Right renal pelvis (tissue), 4 donors: ENCODE measurements at places on chromosomes 6 and 20. TPM values are rescaled to one million over a fixed set of nuclear protein-coding genes. Genes with fewer than 3 reads are reported as not detected.

CST4 gene
- not detected for polyA plus RNA-seq

PTGIS gene
- 35.5 TPM for polyA plus RNA-seq

FAM120B gene
- 39.7 TPM for polyA plus RNA-seq

PDYN gene
- 0.40 TPM for polyA plus RNA-seq

RNF182 gene
- 3.4 TPM for polyA plus RNA-seq

- no peak for DNase-seq
Measured at GRCh38 chr20:22791396-22791795, 207.0 kb upstream of the FOXA2 start.

- DNase-seq, result no peak
Measured at GRCh38 chr6:5472571-5472970, 211.3 kb downstream of the FARS2 start.

- no peak for DNase-seq
Measured at GRCh38 chr20:36745234-36745926, 510 bp downstream of the NDRG3 start.

DNA sequence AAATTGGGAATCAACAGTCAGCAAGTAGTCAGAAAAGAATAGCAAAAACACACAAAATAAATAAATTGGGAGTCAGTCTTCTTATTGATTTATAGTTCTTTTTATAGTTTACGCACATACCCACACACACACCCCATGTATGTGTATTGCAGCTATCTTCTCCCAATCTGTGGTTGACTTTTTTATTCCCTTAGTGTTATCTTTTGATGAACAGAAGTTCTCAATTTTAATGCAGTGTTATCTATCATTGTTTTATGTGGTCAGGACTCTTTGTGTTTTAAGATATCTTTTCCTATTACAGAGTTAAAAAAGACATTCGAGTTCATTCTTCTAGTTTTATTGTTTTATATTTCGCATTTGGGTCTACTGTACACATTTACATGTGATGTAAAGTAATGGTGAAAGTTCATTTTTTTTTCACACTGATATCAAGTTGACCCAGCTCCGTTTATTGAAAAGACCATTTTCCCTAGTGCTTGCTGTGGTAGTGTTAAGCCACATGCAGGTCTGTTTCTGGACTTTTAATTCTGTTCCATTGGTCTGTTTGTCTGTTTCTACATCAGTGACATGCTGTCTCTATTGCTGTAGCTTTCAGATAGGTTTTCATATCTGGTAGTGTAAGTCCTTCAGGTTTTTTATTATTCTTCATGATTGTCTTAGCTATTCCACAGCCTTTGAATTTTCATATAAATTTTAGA is 78.4 kb downstream of the ZFAND3 start:
- DNase-seq, result no peak

DNA sequence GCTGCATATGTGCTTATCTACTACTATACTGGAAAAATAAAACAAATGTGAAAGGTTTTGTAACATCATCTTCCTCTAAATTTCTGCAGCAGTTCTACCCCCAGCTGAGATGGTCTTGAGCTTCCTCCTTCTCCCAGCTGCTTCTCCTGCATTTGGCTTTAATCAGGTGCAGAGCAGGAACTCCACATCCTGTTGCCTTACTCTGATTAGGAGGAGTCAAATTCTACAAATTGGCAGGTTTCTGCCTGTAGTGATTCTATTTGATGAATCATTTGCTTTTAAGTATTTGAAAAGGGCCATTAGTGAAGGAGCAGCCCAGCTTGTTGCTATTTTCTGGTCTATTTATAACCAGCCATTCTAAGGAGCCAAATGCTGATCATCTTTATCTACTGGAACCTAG is 224.5 kb downstream of the GMDS start:
- DNase-seq, result no peak

GRCh38 chr6:43081043-43081442 is 4.9 kb downstream of the PTK7 start:
- no peak for DNase-seq

DNA sequence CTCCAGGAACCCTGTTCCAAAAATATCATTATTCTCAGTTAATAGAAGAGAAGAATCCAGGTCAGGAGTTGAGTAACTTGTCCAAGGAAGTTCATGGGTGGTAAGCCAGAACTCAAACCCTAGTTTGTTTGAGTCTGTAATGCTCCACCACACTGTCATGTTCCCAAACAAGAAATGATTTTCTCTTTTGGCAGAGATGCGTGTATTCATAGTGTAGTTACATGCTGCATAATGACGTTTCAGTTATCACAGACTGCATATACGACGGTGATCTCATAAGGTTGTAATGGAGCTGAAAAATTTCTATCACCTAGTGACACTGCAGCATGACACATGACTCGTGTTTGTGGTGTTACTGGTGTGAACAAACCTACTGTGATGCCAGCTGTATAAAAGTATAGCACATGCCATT is 102.6 kb downstream of the TULP4 start:
- DNase-seq, result no peak

DNA sequence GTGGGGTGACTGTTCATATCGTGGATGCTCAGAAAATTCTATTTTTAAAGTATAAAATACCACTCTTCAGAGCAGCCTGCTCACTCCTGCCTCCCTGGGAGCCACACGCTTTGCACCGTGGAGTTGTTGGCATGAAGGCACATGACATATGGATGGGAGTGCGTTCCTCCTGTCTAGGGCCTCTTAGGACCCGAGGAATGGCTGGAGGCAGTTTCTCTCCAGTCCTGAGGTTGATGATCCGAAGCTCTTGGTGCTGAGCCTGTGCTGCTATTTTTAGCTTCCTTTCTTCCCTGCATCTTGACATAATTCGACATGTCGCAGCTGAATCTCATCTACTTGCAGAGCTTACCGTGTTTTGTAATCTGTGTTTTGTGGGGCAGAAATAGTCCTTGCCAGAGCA is 73.9 kb downstream of the PHACTR3 start:
- no peak for DNase-seq

DNA sequence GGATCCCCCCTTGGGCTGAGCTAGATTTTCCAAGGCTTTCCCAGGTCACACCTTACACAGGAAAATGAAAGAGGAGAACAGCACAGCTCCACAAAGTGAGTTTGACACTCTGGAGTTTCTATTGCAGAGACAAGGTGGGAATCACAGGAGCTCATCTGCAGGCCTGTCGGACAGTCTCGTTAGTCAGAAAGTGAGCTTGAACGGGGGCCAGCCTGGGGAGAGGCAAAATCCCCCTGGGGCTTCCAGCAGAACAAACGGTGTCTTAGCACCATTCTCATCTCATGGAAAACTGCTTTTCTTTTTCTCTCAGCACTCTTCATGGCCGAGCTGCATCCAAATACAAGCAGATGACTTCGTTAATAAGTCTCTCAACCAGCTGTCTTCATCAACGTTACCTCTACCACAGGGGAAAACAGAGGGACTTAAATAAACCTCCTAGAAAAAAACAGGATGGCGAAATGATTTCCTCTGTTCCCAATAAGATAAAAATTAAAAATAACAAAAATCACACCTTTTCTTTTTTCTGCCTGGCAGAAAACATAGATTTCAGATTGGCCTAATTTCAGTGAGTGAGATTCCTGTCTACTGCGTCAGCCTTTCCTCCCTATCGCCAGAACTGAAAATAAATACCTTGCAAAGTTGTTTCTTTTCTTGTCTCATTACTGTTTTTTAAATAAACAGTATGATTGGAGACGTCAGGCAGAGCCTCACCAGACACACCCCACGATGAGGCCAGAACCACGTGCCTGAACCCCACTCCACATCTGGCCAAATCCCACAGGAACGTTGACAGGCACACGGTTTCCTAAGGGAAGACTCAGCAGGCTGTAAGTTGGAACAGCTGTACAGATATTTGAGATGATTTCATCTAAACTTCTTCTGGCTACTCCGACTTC is 219.0 kb downstream of the TTLL2 start:
- DNase-seq, result no peak

- DNase-seq, result no peak
Measured at GRCh38 chr6:85121158-85121557, 328.7 kb upstream of the NT5E start.

GRCh38 chr6:45187836-45188235 is 140.3 kb upstream of the RUNX2 start:
- DNase-seq, result no peak

- DNase-seq, result no peak
Measured at GRCh38 chr6:161010418-161010817, 18.8 kb downstream of the MAP3K4 start.

GRCh38 chr6:82891076-82891475 is 174.6 kb downstream of the UBE3D start:
- DNase-seq, result no peak

GRCh38 chr6:168648240-168649125 is 207.5 kb downstream of the SMOC2 start:
- no peak for DNase-seq
